Fibroblast of skin of left biceps (primary cell): ENCODE measurements at places on chromosomes 5 and 9.
A peak's percentile ranks its signal among the peaks of the same experiment; 100 is the strongest.

GRCh38 chr9:135166565-135166964, 79.1 kb downstream of the OLFM1 start:
- DNase-seq = no peak

GRCh38 chr5:160556846-160557245, 135.2 kb downstream of the PTTG1 start:
- no peak for DNase-seq

DNA sequence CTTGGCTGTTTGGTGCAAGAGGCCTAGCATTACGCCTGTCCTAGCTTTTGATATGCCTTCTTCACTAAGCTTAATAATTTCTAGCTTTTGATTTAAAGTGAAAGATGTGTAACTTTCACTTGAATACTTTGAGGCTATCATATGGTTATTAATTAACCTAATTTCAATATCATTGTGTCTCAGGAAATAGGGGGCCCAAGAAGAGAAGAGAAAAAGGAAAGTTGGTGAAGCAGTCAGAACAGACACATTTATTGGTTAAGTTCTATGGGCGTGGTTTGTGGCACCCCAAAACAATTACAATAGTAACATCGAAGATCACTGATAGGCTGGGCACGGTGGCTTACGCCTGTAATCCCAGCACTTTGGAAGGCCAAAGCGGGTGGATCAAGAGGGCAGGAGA, 40.9 kb upstream of the F2RL2 start:
- no peak for DNase-seq

GRCh38 chr5:158988987-158989730, 110.6 kb downstream of the EBF1 start:
- no peak for DNase-seq

- no peak for DNase-seq
Measured at GRCh38 chr5:82313016-82313415, 34.9 kb upstream of the RPS23 start.

DNA sequence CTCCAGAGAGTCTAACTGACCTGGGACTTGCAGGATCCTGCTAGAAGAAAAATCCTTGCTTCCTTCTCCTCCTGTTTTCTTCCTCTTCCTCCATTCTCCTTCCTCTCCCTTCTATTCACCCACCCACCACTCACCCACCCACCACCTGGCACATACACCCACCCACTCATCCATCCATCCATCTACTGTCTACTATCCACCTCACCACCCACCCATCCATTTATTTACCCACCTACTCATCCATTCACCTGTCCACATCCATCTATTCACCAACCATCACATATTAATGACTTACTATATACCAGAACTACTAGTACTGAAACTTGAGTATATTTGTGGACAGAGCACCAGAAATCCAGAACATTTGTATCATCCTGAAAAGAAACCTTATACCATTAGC, 49.4 kb downstream of the EHMT1 start:
- DNase-seq = no peak

- no peak for DNase-seq
Measured at GRCh38 chr9:6917162-6917561, 159.4 kb downstream of the KDM4C start.

DNA sequence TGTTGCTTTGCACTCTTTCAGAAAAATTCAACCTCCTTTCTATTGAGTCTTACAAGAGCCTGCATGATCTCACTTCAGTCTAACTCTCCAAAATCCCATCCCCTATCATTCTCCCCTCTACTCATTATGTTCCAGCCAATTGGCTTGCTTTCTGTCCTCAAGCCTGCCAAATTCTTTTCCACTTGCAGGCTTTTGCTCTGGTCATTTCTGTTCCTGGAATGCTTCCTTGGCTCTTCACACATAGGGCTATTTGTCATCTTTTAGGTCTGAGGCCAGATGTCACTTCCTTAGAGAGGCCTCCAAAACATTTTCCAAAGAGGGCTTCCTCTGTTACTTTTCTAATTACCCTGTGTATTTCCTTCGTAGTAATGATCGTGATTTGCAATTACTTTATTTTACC, 11.8 kb upstream of the CHD1 start:
- no peak for DNase-seq

DNA sequence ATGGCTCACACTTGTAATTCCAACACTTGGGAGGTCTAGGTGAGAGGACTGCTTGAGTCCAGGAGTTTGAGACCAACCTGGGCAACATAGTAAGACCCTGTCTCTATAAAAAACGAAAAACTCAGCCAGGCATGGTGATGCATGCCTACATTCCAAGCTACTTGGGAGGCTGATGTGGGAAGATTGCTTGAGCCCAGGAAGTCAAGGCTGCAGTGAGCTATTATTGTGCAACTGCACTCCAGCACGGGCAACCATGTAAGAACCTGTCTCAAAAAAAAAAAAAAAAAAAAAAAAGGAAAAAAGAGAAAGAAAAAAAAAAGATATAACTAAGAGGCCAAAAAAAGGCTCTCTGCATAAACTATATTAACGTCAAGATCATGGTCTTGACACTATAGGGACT, 27.3 kb downstream of the GIN1 start:
- DNase-seq = no peak

- no peak for DNase-seq
Measured at GRCh38 chr5:54462281-54462680, 6.8 kb downstream of the HSPB3 start.

- no peak for DNase-seq
Measured at GRCh38 chr5:125005266-125005665, 258.8 kb upstream of the ZNF608 start.

GRCh38 chr5:120771202-120771601, 307.1 kb downstream of the PRR16 start:
- DNase-seq = no peak

DNA sequence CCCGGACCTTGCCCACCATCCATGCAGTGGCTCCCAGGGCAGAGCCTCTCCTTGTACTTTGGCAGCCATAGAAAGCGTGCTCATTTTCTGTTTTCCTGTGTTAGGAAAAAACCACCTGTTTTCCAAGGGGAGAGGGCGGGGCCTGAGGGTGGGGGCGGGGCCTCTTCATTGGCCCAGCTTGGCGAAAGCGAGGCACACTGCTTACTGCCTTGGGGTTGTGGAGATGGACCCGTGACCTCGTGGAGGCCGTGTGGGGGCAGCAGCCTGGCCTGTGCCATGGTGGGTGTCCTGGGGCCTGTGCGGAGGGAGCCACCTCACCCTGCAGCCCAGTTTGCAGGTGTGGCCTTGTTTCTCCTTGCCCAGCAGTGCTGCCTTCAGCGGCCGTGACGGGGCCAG, 4.4 kb upstream of the TOR4A start:
- no peak for DNase-seq

DNA sequence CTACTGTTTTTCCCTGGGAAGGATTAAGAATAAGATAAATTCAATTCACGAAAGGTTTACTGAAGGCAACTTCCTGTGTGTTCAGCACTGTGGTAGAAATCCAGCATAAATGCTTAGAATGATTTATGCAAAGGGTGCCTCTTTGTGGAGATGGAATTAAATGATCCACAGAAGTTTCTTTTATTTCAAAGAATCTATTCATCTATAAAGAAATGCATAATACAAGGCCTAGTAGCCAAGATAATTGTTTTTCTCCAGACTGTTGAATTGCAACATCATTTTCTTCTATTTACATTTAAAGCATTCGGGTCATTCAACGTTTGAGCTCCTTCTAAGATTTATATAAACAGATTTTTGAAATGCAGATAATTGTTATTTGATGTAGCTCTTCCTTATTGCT, 138.8 kb upstream of the NFIL3 start:
- no peak for DNase-seq

DNA sequence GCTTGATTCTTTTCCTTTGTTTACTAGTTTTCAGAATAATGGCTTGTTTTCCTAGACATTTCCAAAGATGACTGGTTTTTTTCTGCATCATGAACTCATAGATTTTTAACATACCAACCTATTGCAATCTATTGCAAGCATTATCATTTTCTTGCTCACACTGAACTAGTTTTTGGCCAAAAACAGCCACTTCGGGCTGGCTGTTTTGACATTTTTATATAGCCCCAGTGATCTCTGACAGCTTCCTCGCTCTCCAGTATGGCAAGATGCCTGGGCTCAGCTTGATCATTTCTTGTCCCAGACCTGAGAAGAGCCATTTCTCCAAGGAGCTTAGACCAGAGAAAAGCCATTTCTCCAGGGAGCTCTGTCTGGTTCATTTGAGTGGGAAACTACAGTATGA, 94.3 kb upstream of the MAMDC2 start:
- peak; percentile 59 for DNase-seq

DNA sequence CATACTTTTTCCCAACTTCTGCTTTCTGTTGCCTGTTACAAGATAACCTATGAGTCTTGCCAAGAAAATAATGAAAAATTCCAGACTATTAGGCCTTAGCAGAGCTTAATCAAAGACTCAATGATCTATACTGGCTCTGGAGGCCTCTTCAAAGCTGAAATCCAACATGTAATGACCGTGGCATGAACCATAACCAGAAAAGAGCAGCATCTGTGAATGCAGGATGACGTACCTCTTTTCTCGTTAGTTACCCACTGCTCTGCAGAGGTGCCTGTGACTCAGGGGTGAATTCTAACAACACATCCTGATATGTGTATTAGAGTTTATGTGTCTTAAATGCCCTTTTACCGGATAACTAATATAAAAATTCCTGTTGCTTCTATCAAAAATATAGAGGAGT, 645.4 kb downstream of the PRELID2 start:
- DNase-seq = no peak

GRCh38 chr5:38184627-38185026, 73.7 kb upstream of the EGFLAM start:
- DNase-seq = no peak

- DNase-seq = no peak
Measured at GRCh38 chr5:94893412-94894135, 275.1 kb downstream of the SLF1 start.

DNA sequence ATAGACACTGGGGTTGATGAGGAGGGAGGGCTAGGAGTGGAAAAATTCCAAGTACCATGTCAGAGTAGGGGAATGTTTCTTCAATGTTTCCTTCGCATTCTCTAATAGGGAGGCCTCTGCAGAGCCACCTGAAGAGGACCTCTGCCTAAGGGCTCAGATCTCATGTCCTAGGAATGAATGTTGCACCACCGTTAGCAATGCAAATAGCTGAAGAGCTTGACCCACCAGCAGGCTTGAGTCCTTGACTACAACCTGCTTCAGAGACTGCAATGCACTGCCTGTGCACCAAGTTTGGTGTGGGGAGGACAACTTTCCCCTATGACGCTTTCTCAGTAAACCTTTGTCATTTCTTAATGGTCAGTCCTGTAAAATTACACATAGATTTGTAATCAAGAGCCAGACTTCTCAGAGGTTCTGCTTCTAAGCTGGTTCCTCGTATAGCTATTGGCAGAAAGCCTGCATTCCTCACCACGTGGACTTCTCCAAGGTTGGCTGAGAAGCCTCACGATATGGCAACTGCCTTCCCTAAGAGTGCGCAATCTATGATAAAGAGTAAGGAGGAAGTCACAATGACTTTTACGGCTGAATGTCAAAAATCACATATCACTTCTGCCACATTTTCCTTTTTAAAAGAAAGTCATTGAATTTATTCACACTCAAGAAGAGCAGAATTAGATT, 600.7 kb upstream of the PTGER4 start:
- DNase-seq = no peak

- no peak for DNase-seq
Measured at GRCh38 chr9:85321561-85321960, 420.2 kb downstream of the AGTPBP1 start.

DNA sequence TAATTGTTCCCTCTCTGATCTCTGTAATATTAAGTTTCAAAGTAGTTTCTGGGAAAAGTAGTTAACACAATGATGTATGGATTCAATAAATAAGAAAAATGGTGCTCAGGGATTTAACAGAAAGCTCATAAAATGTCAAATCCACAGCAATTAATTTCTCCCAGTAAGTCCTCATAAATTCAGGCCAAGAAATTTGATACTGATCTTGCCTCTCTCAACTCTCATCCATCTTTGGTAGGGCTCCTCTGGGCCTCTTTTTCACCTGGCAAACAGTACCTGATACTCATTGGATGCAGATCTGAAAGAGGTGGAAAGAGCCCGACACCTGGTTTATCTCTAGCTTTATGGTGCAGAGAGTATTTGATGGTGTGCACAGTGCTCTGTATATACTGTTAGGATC, 106.1 kb downstream of the STK32A start:
- no peak for DNase-seq

DNA sequence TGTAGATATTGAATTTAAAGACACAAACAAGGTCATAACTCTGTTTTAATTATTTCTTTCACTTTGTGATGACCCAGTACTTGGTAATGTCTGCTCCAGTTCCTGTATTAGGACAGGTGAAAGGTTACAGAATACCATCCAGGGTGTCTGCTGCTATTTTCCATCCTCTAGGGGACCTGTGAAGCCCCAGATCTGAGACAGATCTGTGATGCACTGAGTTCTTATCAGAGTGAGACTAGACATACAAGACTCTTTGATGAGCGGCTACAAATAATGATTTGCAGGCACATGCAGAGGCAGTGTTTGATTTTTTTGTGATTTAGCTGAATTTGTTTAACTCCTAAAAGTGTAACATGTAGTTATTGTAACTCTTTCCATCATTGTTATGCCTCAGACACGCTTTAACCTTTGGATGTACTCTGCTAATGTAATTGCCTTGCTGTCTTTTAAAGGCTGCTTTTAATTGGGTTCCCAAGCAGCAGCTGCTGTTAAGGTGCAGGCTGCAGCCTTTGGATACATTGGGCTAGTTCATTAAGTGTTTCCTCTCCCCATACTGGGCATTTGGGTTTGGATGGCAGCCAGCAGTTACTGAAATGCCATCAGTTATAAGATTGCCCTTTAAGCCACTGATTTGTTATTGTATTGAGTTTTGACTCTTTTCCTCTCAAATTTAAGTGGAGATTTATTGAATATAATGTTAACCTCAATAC, 63.3 kb downstream of the RASGRF2 start:
- DNase-seq = no peak

DNA sequence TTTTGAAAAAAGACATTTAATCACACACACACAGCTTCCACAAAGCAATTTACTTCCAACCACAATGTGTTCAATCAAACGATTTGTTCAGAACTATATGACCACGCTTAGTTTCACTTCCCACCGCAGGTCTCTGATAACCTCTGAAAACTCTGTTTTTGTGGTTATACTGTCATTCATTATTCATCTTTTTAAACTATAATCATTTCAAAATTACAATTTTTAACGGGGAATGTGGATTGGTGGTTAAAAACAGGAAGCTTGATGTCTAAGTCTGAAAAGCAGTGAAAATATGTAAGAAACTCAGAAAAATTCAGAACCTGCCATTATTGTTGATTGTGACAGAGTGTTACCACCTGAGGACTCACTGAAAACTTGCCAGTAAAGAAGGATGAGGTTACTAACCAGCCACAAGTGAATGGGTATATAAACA, 12.7 kb upstream of the TMEM174 start:
- no peak for DNase-seq

- no peak for DNase-seq
Measured at GRCh38 chr5:169950333-169950732, 30.0 kb downstream of the INSYN2B start.
